ENCODE measurements at places on chromosomes 1 and 21.

DNA sequence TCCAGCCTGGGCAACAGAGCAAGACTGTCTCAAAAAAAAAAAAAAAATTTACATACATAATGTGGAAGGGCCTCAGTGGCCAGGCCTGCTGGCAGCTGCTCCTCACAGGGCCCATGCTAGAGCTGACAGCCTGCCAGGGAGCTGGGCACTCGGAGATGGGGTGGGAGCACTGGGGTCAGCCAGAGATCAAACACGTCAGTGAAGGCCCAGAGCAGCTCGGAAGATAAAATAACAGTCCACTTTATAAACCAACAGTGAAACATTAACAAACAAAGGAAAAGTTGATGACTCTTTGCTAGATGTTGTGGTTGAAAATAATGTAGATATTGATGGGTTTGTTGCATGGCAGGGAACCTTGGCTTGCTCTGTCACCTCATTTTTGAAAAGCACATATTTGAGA, 42.7 kb downstream of the ATP5PF start:
- DNase-seq: no peak

GRCh38 chr1:75625795-75626194, 14.9 kb upstream of the SLC44A5 start:
- DNase-seq: no peak

- DNase-seq: no peak
Measured at GRCh38 chr1:42186152-42186551, 21.6 kb upstream of the GUCA2A start.

- no peak for DNase-seq
Measured at GRCh38 chr1:42767510-42768000, 506 bp downstream of the C1orf50 start.

GRCh38 chr1:32695098-32695904, 7.3 kb downstream of the SYNC start:
- DNase-seq: no peak
